HS-27A (cell line): ENCODE measurements at places on chromosomes 1 and 21.

DNA sequence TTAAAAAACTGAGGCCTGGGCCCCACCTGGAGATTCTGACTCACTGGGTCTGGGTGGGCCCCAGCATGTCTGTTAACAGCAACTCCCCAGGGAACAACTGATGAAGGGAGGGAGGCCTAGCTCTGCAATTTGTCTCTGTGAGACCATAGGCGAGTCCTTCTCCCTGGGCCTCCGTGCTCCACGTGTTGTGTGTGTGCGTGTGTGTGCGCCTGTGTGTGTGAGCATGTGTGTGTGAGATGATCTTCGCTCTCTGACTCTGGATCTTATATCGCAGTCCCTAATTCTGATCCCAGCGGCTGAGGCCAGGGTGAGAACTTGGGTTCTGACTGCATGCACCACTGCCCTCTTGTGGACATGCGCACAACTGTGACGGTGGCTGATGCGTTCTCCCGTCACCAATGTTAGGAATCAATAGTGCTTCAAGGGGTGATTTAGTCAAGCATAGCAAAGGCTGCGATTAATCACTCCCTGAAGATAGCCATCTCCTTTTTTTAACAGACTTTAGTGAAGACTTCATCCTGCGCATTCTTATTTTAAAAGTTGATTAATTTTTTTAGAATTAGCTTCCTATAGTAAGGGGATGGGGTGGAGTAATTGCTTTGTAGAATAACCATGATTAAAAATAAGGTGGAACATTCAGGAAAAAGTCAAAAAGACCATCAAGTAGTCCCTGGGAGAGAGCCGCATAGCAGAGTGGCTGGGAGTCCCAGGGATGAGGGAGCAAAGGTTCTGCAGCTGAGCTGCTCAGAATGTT lies 62.4 kb upstream of the USP24 start:
- DNase-seq = peak; percentile 63

DNA sequence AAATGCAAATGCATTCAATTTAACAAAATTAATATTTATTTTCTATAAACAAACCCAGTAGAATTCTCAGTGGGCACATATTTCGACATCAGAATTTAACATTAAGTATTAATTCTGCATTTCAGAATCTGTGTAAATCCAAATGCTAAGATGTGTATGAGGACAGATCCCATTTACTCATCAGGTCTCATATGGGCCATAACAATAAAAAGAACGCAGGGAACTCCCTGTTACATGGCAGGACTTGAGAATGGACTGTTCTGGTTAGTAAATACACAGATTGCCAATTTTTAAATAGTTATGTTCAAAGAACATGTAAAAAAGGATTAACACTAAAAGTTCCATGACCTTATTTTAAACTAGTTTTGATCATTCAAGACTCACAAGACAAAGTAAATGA lies 104.0 kb downstream of the SLC30A10 start:
- DNase-seq = no peak

GRCh38 chr1:4395158-4395557 lies 259.3 kb upstream of the AJAP1 start:
- no peak for DNase-seq

DNA sequence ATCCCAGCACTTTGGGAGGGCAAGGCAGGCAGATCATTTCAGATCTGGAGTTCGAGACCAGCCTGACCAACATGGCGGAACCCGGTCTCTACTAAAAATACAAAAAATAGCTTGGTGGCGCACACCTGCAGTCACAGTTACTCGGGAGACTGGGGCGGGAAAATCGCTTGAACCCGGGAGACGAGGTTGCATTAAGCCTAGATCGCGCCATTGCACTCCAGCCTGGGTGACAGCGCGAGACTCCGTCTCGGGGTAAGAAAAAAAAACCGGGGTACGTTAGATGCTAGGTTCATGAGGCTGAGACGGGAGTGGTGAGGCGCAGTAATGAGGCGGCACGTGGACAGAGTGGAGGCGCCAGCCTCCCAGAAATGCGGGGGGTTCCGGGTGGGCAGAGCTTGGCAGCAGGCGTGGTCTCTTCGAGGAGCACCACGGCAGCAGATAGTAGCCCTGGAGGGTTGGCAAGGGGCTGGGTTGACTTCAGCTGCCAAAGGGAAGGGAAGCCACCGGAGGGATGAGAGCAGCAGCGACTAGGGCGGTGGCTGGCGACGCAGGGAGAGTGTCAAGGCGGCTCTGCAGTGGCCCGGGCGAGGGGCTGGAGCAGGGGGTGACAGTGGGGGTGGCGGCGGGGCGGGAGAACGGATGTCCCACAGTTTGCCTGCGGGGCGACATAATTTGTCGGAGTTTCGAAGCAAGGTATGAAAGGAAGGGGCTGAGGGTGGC lies 832 bp downstream of the MRPL20 start:
- DNase-seq = no peak

DNA sequence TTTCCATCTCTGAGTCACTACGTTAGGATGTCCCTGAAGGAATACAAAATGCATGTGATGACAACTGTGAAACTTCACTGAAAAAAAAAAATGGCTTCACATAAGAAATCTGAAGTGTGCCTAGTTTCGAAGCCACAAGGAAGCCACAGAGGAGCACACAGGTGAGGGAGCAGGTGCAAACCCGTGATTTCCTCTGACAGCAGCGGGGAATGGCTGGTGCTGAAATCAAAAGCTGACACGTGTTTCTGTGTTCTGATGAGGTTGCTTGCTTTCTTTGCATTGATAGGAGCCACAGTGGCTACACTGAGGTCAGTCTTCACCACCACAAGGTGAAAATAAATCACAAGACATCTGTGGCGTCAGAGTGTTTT lies 105.7 kb upstream of the TLR5 start:
- no peak for DNase-seq

- no peak for DNase-seq
These were observed 270.2 kb upstream of the TMPRSS15 start for GRCh38 chr21:18673789-18674188.
